ENCODE measurements at places on chromosomes 13 and 19.

DNA sequence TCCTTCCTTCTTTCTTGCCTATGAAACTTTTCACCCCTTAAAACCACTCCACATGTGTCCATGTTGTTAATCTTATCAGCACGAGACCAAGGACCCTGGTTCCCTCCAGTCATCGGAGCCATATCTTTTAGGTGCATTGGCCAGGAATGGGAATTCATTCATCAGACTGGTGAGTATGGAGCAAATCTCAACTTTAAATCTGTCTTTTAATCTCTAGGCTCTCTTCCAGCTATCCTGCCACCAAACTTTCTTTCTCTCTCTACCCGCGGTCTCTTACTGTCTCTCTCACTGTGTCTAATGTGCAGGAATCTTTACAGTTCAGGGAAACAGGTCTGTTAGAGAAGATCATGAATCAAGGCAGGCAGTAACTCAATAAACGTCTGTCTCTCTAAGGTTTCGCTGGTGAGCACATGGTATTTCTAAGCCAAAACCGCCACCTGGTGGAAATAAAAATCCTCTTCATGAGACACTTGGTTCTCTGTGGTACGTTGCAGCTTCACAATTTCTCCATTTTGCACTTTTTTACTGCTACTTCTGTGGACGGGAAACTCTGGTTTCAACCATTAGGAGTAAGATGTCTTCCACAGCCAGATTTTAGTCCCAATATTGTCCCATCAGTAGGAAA, 16.1 kb downstream of the LGALS16 start:
- DNase-seq = peak; percentile 46

DNA sequence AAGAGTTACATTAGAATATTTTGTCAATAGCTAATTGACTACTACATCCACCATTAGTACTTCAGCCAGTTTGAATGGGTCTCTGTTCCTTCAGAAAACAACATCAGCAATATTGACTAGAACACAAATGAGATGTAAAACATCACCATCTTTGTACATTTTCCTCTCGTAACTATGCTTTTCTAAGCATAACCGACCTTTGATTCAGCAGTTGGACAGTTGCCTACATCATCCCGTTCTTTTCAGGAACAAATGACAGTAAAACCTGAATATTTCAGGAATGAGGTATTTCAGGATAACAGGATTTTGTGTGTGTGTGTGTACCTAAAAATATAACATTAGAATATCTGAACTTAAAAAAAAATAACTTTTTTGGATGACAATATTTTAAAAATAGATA, 60.9 kb downstream of the STARD13 start:
- DNase-seq = no peak

GRCh38 chr19:16088351-16089009, 12.2 kb downstream of the TPM4 start:
- no peak for DNase-seq

- DNase-seq = no peak
Observed at GRCh38 chr19:31841755-31842154, 492.5 kb upstream of the TSHZ3 start.

DNA sequence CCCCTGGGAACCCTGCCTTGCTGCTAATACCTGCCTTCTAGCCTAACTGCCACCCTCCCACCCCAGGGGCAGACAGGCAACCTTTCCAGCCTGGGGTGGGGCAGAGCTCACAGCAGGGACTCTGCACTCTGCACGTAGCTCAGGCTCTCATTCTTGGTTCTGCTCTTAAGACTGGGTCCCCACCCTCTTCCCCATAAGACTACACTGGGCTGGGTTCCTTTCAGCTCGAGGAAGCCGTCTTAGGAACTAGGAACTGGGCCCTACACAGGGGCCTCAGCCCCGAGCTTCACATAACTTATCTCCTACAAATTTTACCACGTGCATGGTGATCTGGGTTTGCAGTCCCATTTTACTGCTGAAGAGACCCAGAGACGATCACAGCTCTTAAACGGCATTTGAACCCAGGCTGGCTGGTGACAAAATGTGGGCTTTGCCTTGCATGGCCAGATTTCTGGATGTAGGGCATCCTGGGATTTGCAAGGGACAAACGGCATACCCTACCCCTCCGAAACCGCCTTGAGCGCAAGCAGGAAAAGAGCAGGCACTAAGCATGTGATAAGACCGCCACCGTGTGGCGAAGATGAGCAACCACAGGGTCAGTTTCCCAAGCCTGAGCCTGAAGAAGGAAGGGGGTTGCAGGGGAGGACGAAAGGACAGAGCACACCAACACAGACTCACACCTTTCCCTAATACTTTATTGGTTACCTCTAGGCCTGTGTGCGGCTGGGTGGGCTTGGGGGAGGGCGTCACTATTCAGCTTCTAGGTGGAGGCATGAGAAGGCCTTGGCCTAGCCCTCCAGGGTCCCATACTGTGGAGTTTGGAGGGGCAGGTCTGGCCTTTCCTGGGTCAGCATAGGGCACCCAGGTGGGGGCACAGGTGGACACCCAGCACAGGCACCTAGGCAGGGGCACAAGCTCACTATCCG, 5.1 kb downstream of the JUNB start:
- peak; percentile 69 for DNase-seq

DNA sequence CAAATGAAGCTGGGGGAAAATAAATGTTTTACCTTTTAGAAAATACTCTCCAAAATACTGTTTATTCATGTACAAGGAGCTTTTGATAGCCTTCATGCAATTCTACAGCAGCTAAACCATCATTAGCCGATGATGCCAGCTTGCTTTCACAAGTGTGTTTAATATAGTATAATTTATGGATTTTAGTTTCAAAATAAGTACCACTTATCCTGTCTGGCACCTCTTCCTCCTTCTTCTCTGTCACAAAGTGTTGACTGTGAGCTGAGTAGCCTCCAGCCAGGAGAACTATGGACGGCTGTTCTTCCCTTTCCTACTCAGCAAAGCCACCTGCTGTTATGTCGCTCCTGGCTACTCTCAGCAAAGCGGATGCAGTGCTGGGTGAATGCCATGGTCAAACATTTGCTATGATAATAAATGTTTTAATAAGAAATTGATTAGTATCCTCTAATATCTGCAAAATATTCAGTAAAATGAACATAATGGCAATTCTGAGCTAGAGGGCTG, 238.2 kb downstream of the LIG4 start:
- DNase-seq = no peak

DNA sequence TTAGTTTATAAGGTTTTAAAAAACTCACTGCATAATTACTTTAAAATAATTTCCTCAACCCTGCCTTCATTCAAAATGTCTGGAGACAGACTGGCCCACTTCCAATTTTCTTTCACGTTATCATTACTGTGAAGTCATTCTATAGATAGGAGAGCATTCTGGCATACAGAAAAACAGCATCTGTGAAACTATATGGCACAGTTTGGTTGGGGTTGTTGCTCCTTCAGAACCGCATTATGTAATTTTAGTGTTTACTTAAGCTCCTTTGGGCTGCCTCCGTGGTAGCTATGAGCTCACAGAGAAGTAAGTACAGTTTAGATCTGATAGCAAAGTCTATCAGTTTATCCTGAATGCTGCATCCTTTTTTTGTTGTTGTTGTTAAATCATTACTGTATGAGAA, 104.3 kb downstream of the KCNRG start:
- DNase-seq = no peak

DNA sequence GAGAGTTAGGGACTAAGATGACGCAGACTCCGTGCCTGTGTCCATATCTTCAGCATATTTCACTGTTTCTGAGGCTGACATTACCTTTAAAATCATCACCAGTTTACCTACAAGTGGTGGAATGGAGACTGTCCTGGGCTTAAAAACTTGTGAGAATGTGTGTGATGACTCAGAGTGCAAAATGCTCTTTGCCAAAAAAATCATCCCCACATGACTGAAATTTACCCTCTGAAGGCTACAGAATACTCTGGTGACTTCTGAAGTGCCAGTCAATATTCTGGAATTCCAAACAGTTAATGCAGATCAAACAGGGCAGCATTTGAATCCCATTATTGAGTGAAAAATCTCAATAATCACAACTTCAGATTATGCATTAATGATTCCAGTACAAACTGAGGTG, 901.4 kb downstream of the EFNB2 start:
- DNase-seq = no peak

DNA sequence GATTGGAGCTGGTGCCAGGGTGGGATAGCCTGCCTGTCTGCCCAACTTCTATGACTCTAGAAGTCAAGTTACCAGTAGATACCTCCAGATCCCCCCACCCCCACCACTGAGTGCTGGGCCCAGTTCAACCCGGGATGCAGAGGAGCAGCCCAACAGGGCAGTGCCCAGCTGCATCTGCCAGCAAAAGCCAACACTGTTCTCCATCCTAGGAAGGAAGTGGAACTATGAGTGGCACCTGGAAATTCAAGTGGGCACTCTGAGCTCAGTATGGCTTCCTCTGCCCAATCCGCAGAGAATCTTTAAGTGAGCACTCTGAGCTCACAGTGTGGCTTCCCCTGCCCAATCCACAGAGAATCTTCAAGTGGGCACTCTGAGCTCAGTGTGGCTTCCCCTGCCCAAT, 14.2 kb downstream of the TUBGCP3 start:
- DNase-seq = no peak

DNA sequence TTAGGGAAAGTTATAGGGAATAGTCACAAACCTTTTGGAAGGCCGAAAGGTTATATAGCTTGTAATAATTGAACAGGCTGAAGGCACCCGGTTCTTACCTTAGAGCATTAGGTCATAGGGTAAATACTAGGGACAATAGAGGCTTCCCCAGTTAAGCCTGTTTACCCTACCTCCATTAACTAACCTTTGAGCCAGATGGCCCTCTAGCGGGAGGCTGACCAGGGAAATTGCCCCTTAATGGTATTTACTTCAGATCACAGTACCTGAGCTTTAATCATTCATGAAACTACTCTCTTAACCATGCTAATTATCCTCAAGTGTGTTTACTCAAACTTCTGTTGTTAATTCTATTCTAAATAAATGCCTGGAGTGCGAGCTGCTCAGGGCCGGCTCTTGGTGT, 20.4 kb upstream of the ZNF83 start:
- DNase-seq = no peak

DNA sequence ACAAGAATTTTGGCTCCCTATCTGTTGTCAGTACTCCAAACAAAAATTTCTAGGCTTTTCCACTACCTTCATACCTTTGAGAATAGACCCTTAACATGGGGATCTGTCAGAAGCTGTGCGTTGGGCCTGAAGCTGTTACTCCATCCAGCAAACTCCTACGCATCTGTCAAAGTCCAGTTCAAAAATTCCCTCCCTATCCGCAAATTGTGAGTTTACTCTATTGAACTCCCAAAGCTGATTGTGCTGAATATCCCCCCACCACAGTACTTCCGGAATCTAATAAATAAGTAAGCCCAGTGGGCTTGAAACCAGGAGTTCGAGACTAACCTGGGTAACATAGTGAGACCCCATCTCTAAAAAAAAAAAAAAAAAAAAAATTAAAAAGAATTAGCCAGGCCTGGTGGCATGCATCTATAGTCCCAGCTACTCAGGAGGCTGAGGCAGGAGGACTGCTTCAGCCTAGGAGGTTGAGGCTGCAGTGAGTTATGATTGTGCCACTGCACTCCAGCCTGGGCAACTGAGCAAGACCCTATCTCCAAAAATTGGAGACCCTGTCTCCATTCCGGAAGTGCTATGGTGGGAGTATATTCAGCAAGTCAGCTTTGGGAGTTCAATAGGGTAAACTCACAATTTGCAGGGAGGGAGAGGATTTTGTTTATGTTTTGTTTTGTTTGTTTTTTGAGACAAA, 930 bp upstream of the FBN3 start:
- no peak for DNase-seq

DNA sequence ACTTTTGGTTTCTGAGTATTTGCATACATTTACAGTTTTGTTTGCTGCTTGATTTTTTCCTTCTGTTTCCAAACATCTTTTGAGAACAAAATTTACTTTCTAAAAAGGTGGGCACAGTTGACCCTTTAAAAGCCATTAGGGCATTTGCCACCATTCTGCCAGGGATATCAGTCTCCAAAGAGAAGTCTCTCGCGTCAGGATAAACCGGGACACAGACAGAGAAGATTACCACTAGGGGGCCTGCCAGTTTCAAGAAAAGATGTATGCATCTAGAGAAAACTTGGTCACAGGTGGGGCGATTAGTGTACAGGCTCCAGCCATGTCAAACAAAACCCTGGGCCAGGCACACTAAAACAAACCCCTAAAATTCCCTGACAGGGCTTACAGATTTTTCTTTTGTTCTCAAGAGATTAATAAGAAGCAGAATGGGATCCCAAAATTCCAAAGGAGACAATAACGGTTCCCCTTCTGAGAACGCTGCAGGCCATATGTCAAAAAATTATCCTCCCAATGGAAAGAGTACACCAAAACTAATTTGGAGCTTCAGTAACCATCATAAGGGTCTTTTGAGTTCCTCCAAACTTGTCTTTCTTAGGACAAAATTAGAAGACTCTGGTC, 10.7 kb upstream of the PABPC3 start:
- no peak for DNase-seq

GRCh38 chr13:35818633-35819067, 312.5 kb downstream of the DCLK1 start:
- DNase-seq = no peak

- no peak for DNase-seq
Observed at GRCh38 chr19:4393947-4394590, 6.3 kb downstream of the SH3GL1 start.

DNA sequence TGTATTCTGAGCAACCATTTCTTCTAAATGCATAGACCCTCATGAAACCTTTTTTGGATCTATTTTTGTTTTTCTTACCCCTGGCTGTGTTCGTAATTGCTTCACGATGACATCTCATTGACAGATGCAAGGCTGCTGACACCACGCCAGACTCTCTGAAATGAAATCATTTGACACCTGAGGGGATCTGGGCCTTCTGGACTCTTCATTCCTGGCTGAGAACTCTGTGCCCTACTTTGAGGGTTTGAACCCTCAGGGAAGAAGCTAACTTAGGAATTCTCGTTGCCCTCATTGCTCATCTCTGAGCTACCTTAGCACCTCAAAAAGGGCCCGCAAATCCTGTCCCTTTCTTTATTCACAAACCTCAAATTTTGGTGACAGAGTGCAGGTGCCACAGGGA, 40.5 kb upstream of the NBEA start:
- no peak for DNase-seq

DNA sequence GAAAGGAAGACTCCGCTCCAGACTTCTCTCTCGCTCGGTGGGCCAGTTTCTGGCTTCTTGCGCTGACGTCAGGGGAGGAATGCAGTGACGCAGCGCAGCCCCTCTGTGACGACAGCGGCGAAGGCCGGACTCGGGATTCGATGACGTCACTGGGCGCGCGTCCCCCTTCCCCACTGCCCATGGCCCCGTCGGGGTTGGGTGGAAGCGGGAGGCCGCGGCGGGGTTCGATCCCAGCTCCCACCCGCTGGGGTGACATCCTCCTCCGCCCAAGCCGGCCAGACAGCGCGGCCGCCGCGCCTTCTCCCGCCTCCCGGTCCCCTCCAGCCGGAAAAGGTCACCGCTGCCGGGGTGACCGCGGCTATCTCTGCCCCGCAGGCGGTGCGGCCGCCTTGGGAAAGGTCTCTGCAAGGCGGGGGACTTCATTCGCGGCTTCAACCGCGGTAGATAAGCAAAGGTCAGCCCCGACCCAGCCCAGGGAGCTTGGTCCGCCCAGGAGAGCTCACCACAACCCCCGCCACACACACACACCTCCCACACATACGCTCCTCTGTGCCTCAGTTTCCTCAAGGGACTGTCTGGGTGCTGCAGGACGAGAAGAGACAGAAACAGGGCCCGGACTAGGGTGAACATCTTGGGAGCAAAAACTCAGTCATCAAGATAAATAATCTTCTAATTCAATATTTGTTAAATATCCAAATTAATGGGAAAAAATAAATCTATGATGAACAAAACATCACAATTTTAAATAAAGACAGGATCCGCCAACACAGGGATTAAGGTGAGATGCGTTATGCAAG, 844 bp upstream of the RFX1 start:
- DNase-seq = no peak

- DNase-seq = no peak
Observed at GRCh38 chr13:111153977-111154332, 38.8 kb downstream of the ARHGEF7 start.
